Neural crest cell (in vitro differentiated cells): ENCODE measurements at places on chromosomes 4 and X.

- no peak for DNase-seq
- H3K4me1 ChIP-seq, result peaks cover 18% of the 10 kb centered on the region
- no peaks in the 10 kb centered on the region for H3K36me3 ChIP-seq
- H3K27ac ChIP-seq, result no peak overlapping the region
- H3K27me3 ChIP-seq, result no peaks in the 10 kb centered on the region
Observed at GRCh38 chr4:183129675-183130074, 30.6 kb downstream of the WWC2 start.

GRCh38 chr4:95155759-95156451 lies 392.9 kb downstream of the UNC5C start:
- H3K36me3 ChIP-seq, result no peaks in the 10 kb centered on the region
- no peaks in the 10 kb centered on the region for H3K27me3 ChIP-seq
- no peak overlapping the region for H3K27ac ChIP-seq
- no peak overlapping the region for H3K4me3 ChIP-seq

DNA sequence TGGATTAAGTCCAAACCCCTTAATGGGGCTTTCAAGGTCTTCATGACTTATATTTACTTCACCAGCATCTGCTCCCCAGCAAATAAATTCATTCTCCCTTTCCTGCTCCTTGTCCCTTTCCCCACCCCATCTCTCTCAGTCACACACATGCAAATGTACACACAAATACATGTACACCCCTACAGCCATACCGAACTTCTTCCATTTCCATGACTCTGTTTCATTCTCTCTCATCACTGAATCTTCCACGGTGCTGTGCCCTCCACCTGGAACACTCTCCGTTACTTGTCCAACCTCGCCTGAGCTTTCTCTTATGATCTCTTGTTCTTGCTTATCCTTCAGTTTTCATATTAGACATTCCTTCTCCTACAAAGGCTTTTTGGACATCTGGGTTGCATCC lies 22.0 kb upstream of the RPA4 start:
- no peaks in the 10 kb centered on the region for H3K4me1 ChIP-seq
- no peak overlapping the region for H3K27ac ChIP-seq
- DNase-seq, result no peak
- H3K27me3 ChIP-seq, result no peaks in the 10 kb centered on the region
- no peaks in the 10 kb centered on the region for H3K36me3 ChIP-seq
- H3K4me3 ChIP-seq, result no peak overlapping the region

DNA sequence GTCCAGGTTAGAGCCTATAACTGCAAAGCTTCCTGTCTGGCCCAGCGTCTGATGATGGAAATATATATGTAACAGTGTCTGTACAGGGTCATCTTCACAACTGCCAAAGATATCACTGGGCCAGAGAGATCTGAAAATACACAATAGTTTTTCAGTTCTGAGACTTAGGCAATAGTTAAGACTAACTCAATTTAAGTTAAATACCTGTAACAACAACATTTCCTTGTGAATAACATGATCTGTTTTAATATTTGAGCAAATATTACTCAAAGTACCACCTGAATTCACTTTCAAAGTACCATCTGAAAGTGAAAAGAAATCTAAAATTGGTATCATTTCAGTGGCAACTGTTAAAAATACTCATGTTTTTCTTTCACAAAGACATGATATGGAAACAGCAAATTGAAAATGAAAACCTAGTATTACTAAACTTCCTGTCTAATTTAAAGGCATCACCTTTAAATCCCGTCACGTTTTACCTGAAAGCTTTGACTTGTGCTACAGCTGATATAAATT lies 9.6 kb downstream of the ZAR1 start:
- H3K27me3 ChIP-seq, result no peaks in the 10 kb centered on the region
- peaks cover 4% of the 10 kb centered on the region for H3K36me3 ChIP-seq
- DNase-seq, result no peak
- no peak overlapping the region for H3K27ac ChIP-seq

DNA sequence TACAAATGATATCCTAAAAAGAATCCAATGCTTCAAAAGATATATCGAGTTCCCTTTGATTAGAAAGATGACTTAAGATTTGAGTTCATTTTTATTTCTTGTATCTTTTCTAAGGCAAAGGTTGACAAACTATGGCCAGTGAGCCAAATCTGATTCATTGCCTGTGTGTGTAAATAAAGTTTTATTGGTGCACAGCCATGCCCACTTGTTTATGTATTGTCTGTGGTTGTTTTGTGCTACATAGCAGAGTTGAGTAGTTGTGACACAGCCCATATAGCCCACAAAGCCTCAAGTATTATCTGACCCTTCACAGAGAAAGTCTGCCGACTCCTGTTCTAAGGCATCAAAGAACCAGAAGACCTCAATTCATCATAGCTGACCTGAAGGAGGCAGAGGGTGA lies 32.2 kb upstream of the EIF1AX start:
- no peaks in the 10 kb centered on the region for H3K27me3 ChIP-seq
- H3K36me3 ChIP-seq, result peaks cover 2% of the 10 kb centered on the region

DNA sequence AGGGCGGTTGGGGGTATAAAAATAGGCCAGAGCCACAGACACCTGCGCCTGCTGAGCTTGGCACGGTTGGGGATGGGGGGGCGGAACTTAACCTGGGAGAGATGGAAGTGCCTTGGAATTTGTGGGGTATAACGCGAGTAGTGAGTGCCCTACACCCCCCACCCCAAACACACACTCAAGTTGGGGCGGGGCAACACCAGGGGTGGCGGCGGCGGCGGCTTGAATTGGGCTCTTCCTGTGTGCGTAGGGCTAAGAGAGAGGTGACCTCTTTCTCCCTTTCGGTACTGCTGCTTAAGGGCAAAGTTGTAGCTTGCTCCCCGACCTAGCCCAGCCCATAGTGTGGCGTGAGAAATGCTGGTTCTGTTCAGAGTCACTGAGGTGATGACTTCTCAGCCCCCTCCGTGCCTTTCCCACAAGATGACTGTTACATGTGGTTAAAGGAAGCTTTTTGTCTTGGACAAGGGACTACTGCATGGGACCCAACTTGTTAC lies 839 bp downstream of the STK26 start:
- H3K27ac ChIP-seq, result peak overlapping the region; percentile 98
- peaks cover 45% of the 10 kb centered on the region for H3K4me1 ChIP-seq
- H3K36me3 ChIP-seq, result peaks cover 10% of the 10 kb centered on the region
- peak; percentile 19 for DNase-seq
- peak overlapping the region; percentile 98 for H3K4me3 ChIP-seq
- H3K27me3 ChIP-seq, result peaks cover 2% of the 10 kb centered on the region

DNA sequence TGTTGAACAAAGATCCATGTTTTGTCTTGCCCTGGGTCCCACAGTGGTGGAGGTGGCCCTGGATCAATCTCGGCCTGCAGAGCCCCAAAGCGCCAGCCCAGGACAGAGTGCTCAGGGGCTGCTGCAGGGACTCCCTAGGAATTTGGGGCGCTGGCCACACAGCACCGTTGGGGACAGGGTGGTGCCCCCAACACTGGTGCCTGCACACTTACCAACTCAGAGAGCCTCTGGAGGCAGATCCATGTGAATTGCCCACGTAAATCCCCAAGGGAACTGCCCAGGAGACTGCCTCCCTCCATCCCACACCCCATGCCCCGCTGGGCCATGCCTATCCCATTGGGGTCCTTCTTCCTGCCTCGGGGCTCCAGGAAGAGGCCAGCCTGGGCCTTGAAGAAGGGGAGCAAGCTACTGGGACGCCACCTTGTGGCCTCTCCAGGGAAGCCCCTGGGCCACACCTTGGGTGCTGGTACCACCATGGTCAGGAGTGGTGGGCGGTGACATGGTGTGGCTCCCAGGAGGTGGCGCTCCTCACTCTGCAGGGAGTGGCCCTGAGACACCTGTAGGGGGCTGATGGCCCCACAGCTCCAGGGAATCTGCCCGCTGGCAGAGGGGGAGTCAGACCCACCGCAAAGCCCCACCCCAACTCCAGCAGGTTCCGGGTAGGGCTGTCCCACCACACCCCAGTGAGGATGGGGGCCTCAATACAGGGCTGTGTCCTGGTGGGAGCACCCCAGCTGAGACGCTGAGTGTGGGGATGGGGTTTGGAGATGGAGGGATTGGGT lies 22.8 kb downstream of the CFAP99 start:
- no peaks in the 10 kb centered on the region for H3K4me1 ChIP-seq
- DNase-seq, result peak; percentile 57
- H3K27ac ChIP-seq, result no peak overlapping the region
- H3K36me3 ChIP-seq, result no peaks in the 10 kb centered on the region
- H3K27me3 ChIP-seq, result no peaks in the 10 kb centered on the region

- H3K36me3 ChIP-seq, result peaks cover 7% of the 10 kb centered on the region
- no peaks in the 10 kb centered on the region for H3K4me1 ChIP-seq
- no peak overlapping the region for H3K27ac ChIP-seq
- no peak for DNase-seq
- H3K27me3 ChIP-seq, result no peaks in the 10 kb centered on the region
Observed at GRCh38 chrX:107836958-107837357, 11.3 kb downstream of the MID2 start.

- no peak overlapping the region for H3K27ac ChIP-seq
- peak; percentile 3 for DNase-seq
- no peaks in the 10 kb centered on the region for H3K27me3 ChIP-seq
- no peaks in the 10 kb centered on the region for H3K4me1 ChIP-seq
Observed at GRCh38 chr4:69617083-69617694, 22.3 kb downstream of the UGT2A2 start.

DNA sequence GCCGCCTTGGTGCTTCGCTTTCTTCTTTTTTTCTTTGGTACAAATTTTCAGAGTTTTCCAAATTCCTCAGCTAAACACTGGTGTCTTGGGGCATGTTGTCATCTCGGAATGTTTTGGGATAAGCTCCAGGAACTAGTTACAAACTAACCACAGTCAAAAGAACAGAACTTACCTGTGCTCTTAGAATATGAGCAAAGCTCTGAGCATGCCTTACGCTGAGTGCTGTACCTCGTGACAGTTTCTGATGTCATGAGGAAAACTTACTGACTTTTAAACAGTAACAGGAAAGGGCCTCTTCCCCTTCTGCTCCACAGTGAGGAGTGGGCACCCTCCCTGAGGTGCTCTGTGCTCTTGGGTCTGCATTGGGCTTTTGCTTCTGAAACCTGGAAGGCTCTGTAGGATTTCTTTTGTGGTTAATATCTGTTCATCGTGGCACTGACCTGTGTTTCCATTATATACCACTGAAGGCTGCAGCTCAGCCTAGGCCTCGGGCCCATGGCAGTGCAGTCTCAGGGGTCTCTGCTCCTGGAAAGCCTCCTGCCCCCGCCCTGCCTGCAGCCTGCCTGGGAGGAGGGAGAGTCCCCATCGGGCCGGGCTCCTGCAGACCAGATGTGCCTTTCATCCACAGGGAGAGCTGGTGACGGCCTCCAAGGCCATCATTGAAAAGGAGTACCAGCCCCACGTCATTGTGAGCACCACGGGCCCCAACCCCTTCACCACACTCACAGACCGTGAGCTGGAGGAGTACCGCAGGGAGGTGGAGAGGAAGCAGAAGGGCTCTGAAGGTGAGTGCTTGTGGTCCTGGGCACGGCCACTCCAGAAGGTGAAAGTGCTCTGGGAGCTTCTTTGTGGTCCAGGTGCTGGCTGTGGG lies 48.7 kb downstream of the NOP14 start:
- H3K36me3 ChIP-seq, result peaks cover 33% of the 10 kb centered on the region
- no peak overlapping the region for H3K4me3 ChIP-seq
- DNase-seq, result no peak
- no peaks in the 10 kb centered on the region for H3K27me3 ChIP-seq
